ENCODE measurements at places on chromosomes 13 and 19. TPM values are rescaled to one million over a fixed set of nuclear protein-coding genes. Genes with fewer than 3 reads are reported as not detected.

The ZNF578 gene
- 9.8 TPM for total RNA-seq

The IFNL2 gene
- total RNA-seq: not detected

The CPT1C gene
- total RNA-seq: 21.6 TPM

The FPR1 gene
- total RNA-seq: not detected

The ZNF540 gene
- total RNA-seq: 1.2 TPM

The CEACAM7 gene
- not detected for total RNA-seq

The S1PR5 gene
- total RNA-seq: under 0.01 TPM

The UBE2L5 gene
- 0.78 TPM for total RNA-seq

The SMG9 gene
- total RNA-seq: 16.5 TPM

The NUP58 gene
- 52.5 TPM for total RNA-seq

The TEX26 gene
- total RNA-seq: 0.26 TPM

The SERP2 gene
- total RNA-seq: 6.8 TPM

The GFY gene
- not detected for total RNA-seq

The POSTN gene
- 98.8 TPM for total RNA-seq

The ZNF160 gene
- 59.7 TPM for total RNA-seq

The GGN gene
- 0.39 TPM for total RNA-seq

The RUBCNL gene
- total RNA-seq: 11.1 TPM

The LILRA5 gene
- total RNA-seq: not detected

The SPACA7 gene
- not detected for total RNA-seq

The NOTCH3 gene
- total RNA-seq: 21.3 TPM

The CHAF1A gene
- 5.4 TPM for total RNA-seq

The ATP8B3 gene
- total RNA-seq: 3.8 TPM

The PPP1R13L gene
- 12.3 TPM for total RNA-seq

The SIGLEC6 gene
- total RNA-seq: not detected

The ZNF91 gene
- 34.5 TPM for total RNA-seq

The GRIN2D gene
- total RNA-seq: 0.26 TPM

The KCNC3 gene
- not detected for total RNA-seq

The CYP2F1 gene
- not detected for total RNA-seq

The IGLON5 gene
- under 0.01 TPM for total RNA-seq

The ZNF284 gene
- 4.6 TPM for total RNA-seq

The ZNF416 gene
- 7.7 TPM for total RNA-seq
